Amniotic stem cell (primary cell): ENCODE measurements at places on chromosomes 6 and 20.

DNA sequence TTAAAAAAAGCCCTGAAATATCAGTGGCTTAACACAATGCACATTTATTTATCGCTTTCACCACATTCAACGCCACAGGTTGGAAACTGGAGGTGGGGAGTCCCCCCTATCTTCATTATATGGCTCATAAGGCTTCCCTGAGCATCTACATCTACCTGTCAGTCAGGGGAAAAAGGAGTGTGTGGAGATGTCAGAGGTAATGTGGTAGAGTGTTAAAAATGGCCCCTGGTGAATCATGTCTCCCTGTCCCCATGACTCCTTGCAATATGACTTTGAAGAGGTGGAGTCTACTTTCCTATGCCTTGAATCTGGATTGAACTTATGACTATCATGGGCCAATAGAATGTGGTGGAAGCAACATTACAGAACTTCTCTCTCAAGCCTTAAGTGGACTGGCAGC, 65.5 kb upstream of the BTBD3 start:
- DNase-seq: no peak

- DNase-seq: no peak
These were observed 9.4 kb downstream of the SLC35F1 start for GRCh38 chr6:117916483-117916882.

- no peak for DNase-seq
These were observed 427.3 kb downstream of the KIF16B start for GRCh38 chr20:16145919-16146318.

GRCh38 chr6:134379076-134379475, 61.2 kb upstream of the SGK1 start:
- no peak for DNase-seq

DNA sequence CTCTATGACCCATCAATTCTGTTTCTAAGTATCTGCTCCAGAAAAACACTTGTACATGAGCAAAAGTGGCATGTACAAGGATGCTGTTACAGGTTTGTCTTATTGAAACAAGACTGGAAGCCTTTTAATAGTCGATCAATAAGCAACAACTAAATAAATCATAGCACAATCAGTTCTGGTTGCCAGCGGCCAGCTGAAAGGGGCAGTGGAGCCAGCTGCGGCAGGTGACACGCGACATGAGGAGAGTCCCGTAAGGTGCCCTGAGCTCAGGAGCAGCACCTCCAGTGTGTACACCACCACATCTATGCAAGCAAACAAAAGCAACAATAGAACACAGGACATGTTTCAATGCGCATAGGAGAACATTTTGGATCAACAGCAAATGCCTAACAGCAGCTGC, 20.7 kb upstream of the NNAT start:
- no peak for DNase-seq
